ENCODE measurements at places on chromosomes 6 and 20. TPM values are rescaled to one million over a fixed set of nuclear protein-coding genes. Genes with fewer than 3 reads are reported as not detected.
A peak's percentile ranks its signal among the peaks of the same experiment; 100 is the strongest.

- DNase-seq = no peak
- no peak overlapping the region for H3K4me3 ChIP-seq
- no peak overlapping the region for H3K27ac ChIP-seq
These were observed 88.9 kb upstream of the ATXN1 start for GRCh38 chr6:16849988-16850680.

- H3K27ac ChIP-seq = peak overlapping the region; percentile 62
- H3K36me3 ChIP-seq = peaks cover 66% of the 10 kb centered on the region
- H3K4me3 ChIP-seq = no peak overlapping the region
- no peak for DNase-seq
- no peaks in the 10 kb centered on the region for H3K27me3 ChIP-seq
- peaks cover 80% of the 10 kb centered on the region for H3K4me1 ChIP-seq
These were observed 58.2 kb downstream of the NFATC2 start for GRCh38 chr20:51484141-51484815.

GRCh38 chr6:132713352-132714134 lies at the start of gene VNN1:
Gene VNN1, minus strand, starts transcription at chr6:132714055. Its CDS starts 20 bp downstream, at chr6:132714035.
- H3K4me3 ChIP-seq = no peak within 1 kb of the TSS
- H3K4me1 ChIP-seq = peaks cover 2% of the 10 kb centered on the region
- no peaks in the 10 kb centered on the region for H3K36me3 ChIP-seq
- DNase-seq = no peak
- peaks cover 27% of the 10 kb centered on the region for H3K27me3 ChIP-seq

GRCh38 chr6:89438248-89438647 lies 5.3 kb downstream of the ANKRD6 start:
- H3K4me3 ChIP-seq = no peak overlapping the region
- no peak overlapping the region for H3K27ac ChIP-seq
- no peaks in the 10 kb centered on the region for H3K36me3 ChIP-seq

DNA sequence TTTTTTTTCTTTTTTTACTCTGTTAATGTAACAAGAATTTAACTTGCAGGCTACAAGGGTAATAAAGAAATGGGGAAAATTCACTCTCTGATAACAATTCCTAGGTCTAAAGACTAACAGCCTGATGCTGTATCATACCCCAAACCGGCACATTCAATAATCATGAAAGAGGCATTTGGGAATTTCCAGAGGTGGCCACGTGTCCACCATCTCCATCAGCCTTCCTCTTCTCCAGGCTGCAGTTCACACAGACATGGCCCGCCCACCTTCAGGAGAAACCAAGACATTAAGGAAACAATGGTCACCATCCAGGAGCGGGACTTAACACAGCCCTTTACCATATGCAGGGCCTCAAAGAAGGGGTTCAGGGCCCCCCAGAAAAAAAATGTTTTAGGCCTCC lies 44.8 kb downstream of the PDE10A start:
- H3K27me3 ChIP-seq = no peaks in the 10 kb centered on the region
- no peak overlapping the region for H3K4me3 ChIP-seq
- H3K4me1 ChIP-seq = no peaks in the 10 kb centered on the region
- no peaks in the 10 kb centered on the region for H3K36me3 ChIP-seq

GRCh38 chr20:37801921-37802320 lies 101.0 kb upstream of the VSTM2L start:
- no peak overlapping the region for H3K27ac ChIP-seq
- H3K36me3 ChIP-seq = peaks cover 38% of the 10 kb centered on the region
- no peak overlapping the region for H3K4me3 ChIP-seq
- no peak for DNase-seq

DNA sequence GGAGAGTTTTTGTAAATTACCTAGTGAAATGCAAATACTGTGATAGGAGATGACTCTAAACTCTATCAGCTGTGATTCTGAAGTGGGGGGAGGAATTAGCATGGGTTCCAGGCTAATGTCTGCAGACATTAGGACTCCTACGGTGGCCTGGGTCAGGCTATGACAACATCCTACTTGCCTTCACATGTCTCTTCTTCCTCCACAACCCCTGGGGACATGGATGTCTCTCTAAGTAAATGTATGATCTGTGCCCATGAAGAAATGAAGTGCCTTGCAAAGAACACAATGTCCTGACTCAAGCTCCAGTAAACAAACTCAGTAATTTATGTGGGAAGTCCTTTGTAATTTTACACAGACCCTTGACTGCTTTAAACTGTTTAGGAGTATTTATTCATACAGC lies 165.8 kb upstream of the EEF1E1 start:
- no peak overlapping the region for H3K4me3 ChIP-seq
- no peak overlapping the region for H3K27ac ChIP-seq
- H3K27me3 ChIP-seq = no peaks in the 10 kb centered on the region
- DNase-seq = no peak
- no peaks in the 10 kb centered on the region for H3K4me1 ChIP-seq

GRCh38 chr20:40467067-40467466 lies 222.0 kb downstream of the MAFB start:
- H3K4me3 ChIP-seq = no peak overlapping the region
- no peak for DNase-seq
- H3K36me3 ChIP-seq = no peaks in the 10 kb centered on the region
- H3K27me3 ChIP-seq = no peaks in the 10 kb centered on the region
- no peak overlapping the region for H3K27ac ChIP-seq

DNA sequence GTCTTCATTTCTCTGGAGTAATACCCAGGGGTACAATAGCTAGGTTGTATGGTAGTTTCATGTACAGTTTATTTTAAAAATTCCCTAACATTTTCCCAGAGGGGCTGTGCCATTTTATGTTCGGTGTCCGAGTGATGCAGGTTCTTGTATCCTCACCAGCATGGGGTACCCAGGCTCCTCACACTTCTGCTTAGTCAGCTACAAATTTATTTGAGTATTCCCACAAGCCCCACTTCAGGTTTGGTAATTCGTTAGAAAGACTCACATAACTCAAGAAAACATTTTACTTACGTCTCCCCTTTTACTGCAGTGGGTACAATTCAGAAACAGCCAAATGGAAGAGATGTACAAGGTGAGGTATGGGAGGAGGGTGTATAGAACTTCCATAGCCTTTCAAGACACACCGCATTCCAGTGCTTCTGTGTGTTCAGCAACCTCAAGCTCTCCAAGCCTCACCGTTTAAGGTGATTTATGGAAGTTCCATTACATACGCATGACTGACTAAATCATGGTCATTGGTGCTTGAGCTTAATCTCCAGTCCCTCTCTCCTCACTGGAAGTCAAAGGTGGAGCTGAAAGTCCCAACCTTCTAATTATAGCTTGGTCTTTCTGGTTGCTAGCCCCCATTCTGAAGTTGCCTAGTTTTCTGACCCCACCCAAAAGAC lies 18.1 kb downstream of the RIPK1 start:
- H3K4me1 ChIP-seq = peaks cover 15% of the 10 kb centered on the region
- no peak overlapping the region for H3K4me3 ChIP-seq
- no peaks in the 10 kb centered on the region for H3K27me3 ChIP-seq
- no peak for DNase-seq
- no peak overlapping the region for H3K27ac ChIP-seq

Gene ADGRF5
- total RNA-seq = not detected

Gene PCK1
- not detected for total RNA-seq

All from activated T-helper 2 cell treated with anti-CD3 and anti-CD28 coated beads, Interferon-gamma antibody, Interleukin-2, Interleukin-4, amounts not matched to agents 10 μg/mL and 5 μg/mL and 100 μg/mL, durations not matched to agents 14 hours and 24 hours and 36 hours (primary cell).